B cell (primary cell): ENCODE measurements at places on chromosomes 13 and 19. TPM values are rescaled to one million over a fixed set of nuclear protein-coding genes. Genes with fewer than 3 reads are reported as not detected.

DNA sequence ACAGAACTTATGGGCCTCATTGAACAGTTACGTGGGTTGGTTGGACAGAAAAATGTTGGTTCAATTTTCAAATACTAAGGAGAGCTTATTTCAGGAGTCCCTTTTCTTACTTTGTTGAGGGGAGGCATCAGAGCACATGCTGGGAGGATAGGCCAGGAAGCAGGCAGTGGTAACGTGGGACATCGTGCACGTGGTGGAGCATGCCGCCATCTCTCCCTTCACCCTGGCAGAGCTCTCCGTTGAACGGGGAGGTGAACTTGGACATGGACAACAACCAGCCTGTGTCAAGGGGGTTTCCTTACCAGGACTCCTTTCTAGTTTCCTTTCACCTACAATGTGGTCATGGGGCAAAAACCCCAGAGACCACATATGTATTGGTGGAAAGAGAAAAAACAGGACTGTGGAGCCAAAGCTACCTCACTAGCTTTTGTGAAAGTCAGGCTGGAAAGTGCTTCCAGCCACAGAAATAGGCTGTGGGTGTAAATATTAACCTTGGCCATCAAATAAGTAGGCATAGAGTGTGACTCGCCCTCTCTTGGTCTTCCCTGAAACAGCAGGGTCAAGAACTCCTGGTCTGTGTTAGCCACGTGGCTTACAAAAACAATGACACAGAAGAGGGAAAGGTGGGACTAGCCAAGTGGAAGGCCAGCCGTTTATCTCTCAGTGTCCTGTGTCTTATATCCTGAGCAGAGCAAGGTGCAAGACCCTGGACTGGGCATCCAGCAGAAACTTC is 14.4 kb downstream of the MICOS13 start:
- no peak overlapping the region for H3K4me3 ChIP-seq
- H3K36me3 ChIP-seq = peaks cover 81% of the 10 kb centered on the region
- DNase-seq = no peak
- H3K4me1 ChIP-seq = no peaks in the 10 kb centered on the region
- no peak overlapping the region for H3K27ac ChIP-seq

DNA sequence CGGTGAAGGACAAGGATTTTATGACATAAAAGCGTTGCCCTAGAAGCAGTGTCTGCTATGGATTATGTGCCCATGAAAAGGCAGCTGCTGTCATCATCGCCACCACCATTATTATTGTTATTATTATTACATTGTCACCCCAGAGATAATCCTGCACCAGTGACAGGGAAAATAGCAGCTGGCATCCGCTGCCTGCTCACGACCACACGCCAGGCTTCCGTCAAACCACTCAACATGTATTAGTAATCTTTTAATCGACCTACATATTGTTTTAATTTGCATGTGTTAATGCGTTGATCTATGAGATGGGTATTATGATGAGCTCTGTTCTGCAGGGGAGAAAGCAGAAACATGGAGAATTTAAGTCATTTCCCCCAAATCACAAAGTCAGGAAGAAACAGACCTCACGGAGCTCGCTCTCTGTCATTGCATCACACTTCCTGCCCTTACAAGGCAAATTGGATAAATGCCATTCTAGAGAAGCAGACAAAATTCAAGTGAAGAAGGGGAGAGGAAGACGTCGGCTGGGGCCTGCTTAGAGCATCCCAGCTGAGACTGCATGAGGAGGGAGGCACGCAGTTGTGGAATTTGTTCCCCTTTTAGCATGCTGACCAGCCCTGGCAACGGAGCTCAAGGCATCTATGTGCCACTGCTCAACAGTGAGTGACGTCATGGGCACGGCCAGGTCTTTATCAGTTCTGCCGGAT is at the start of gene FFAR3:
FFAR3 (plus strand) TSS at position 594 of the 707 bp plus-strand sequence. CDS start 431 bp downstream, outside the sequence.
- H3K4me3 ChIP-seq = no peak within 1 kb of the TSS
- H3K4me1 ChIP-seq = peaks cover under 1% of the 10 kb centered on the region
- H3K27ac ChIP-seq = no peak within 1 kb of the TSS
- DNase-seq = no peak
- H3K36me3 ChIP-seq = no peaks in the 10 kb centered on the region

Gene PCP2
- 5.6 and 6.5 TPM in 2 replicates for polyA plus RNA-seq

Gene VSTM1
- 0.58 and 0.82 TPM in 2 replicates for polyA plus RNA-seq
